ENCODE measurements at places on chromosomes 12 and 14.

DNA sequence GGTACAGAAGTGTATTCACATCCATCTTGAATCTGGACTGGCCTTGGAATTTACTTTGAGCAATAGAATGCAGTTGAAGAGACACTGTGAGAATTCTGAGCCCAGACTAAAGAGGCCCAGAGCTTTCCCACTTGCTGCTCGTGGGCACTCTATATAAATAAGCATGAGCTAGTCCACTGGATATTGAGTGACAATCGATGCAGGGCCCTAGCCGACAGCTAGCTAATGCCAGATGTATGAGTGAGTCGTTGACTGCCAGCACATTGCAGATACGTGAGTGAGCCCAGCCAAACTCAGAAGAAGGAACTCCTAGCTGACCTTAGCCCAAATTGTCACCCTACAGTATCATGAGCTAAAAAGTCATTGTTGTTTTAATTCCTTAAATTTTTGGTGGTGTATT, 24.9 kb downstream of the NAV3 start:
- DNase-seq = no peak

DNA sequence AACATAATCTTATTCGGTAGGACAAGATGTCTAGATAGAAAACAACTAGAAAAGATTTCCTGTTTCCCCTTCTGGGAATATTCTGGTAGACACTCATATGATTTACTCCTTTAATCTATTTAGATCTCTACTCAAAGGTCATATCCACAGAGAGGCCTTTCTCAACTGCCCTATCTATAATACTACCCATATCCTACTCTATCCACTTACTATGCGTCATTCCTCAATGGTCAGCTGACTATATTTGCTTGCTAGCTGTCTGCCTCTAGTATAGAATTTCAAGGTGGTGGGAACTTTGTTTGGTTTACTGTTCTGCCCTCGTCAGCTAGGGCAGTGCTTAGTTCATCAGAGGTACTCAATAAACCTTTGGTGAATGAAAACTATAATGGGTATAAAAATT, 157.8 kb upstream of the PKP2 start:
- no peak for DNase-seq

GRCh38 chr12:66258011-66258410, 44.3 kb upstream of the HELB start:
- DNase-seq = no peak

DNA sequence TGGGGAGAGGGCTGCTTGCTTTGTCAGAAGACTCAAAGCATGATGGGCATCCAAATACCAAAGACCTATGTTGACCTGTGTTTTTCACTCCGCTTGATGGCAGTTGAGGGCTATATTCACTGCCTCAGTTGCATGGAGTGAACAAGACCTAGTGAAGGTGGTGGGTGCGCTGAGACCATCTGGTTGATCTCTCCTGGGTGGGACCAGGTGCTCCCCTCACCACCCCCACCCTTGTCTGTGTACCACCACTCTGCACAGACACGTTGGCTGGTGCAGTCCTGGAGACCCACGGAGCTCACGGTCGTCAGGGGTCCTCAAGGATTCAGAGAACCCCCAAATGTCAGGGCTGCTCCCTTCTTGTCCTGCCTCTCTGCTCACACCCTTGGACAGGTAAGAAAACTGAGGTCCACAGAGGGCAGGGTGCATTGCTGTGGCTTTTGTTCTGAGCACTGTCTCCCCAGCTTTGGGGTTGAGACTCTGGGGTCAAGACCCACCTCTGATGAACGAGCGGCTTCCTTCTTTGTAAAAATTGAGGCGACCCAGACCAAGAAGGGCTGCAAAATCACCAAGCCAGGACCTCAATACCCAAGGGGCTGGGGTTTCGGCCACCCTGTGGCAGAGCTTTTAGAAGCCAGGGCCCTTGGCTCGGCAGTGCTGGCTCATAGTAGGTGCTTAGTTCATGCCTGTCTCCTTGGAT, 166.3 kb upstream of the RTL1 start:
- no peak for DNase-seq

DNA sequence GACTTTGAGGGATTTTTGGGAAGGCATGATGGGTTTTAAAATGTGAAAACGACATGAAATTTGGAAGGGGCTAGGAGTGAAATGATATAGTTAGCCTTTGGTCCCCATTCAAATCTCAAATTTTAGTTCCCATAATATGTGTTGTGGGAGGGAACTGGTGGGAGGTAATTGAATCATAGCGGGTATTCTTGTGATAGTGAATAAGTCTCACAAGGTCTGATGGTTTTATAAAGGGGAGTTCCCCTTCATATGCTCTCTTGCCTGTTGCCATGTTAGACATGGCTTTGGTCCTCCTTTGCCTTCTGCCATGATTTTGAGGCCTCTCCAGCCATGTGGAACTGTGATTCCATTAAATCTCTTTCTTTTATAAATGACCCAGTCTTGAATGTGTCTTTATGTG, 72.8 kb downstream of the SLC16A7 start:
- DNase-seq = no peak

GRCh38 chr14:59356312-59356711, 108.9 kb downstream of the GPR135 start:
- DNase-seq = no peak

Data from stimulated activated CD4-positive, alpha-beta T cell treated with anti-CD3 and anti-CD28 coated beads, Interleukin-12 subunit alpha, Interleukin-12 subunit beta, amount 100 ng/mL, for 24 hours (primary cell).